Endothelial cell of umbilical vein (primary cell): ENCODE measurements at places on chromosomes 2 and 18. TPM values are rescaled to one million over a fixed set of nuclear protein-coding genes. Genes with fewer than 3 reads are reported as not detected.
A peak's percentile ranks its signal among the peaks of the same experiment; 100 is the strongest.

- DNase-seq = no peak
Observed at GRCh38 chr2:152456262-152456661, 121.3 kb downstream of the FMNL2 start.

GRCh38 chr2:85800586-85800985 is 46.8 kb downstream of the ATOH8 start:
- no peak for DNase-seq

The TXNDC2 gene
- not detected in 2 replicates for total RNA-seq

- no peak for DNase-seq
Observed at GRCh38 chr2:230873661-230874401, 9.1 kb downstream of the ITM2C start.

The TCF23 gene
- not detected in 2 replicates for total RNA-seq

The ZNF521 gene
- total RNA-seq = 166 and 168 TPM in 2 replicates

The ACTG2 gene
- total RNA-seq = not detected in 2 replicates

GRCh38 chr2:220090050-220090449 is 462.6 kb downstream of the SLC4A3 start:
- DNase-seq = no peak

The TEX44 gene
- not detected in 2 replicates for total RNA-seq

GRCh38 chr2:117855886-117856285 is 41.4 kb downstream of the DDX18 start:
- no peak for DNase-seq

DNA sequence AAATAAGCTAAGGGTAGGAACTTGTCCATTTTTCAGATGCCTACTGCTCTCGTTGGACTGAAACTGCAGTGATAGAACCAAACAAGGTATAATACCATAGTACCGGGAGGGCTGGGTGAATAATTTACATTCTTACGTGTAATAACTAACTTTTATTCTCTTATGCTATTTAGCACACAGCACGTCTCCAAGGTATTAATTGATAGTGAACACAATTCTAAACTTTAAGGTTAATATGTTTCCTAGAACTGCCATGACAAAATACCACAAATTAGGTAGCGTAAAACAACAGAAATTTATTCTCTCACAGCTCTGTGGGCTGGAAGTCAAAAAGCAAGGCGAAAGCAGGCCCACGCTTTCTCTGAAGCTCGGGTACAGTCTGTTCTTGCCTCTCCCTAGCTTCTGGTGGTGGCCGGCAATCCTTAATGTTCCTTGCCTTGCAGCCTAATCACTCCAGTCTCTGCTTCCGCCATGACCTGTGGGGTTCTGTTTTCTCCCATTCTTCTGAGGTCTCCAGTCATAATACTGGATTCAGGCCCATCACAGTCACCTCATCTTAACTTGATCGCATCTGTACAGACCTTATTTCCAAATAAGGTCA is 5.6 kb upstream of the BCL2 start:
- DNase-seq = no peak

The CD8B gene
- total RNA-seq = not detected in 2 replicates

DNA sequence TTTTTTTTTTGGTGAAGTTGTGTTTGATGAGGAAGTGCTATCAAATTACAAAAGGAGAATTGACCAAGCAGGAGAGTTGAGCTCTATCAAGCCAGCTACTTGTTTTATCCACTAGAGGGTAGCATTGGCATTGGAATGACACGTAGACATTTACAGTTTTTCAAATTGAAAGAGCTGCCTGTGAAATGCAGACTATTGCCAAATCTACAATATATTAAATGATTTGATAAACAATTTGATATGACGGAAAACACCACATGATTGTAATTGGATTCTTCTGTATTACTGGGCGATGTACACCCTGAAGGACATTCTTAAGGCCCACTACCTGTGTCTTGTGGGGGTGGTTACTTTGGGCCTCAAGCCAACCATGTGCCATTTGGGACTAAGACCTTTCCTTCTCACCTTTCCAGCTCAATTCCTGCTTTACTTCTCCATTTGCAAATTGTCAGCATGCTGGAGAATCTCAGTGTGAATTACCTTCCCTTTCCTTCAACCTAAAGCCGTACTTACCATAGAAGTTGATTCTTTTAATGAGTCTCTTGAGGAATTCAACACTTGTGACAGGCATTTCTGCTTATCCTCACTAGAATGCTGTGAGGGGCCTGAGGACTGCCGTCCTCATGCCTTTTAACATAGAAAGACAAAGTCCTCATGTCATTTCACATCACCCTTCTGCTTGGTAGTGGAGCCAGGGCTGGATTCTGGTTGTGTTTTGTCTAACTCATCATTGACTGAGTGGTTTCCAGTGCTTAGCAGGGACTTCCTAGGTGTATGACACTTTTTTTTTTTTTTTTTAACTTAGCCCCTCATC is 134.8 kb upstream of the THUMPD2 start:
- DNase-seq = peak; percentile 71

The KDM3A gene
- total RNA-seq = 29.5 and 35.4 TPM in 2 replicates

The VWC2L gene
- not detected in 2 replicates for total RNA-seq

DNA sequence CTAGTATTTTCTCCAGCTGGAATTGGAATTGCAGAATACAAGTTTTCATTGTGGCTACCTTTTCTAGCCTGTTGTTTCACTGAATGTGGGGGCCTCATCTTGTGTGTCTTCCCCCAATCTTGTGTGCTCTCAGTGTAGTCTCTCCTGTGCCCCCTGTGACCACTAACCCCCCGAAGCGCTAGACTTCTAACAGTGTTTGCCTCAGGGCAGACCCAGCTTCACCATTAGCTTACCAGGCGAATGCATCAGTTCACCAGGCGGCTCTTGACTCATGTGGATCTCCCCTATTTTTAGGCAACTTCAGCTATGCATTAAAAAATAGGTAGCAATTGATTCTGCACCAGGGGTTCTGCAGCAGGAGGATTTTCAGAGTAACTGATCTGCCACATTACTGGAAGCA is 376.2 kb upstream of the MEIS1 start:
- no peak for DNase-seq

GRCh38 chr2:85248773-85249509 is 78.8 kb downstream of the TGOLN2 start:
- DNase-seq = peak; percentile 72

DNA sequence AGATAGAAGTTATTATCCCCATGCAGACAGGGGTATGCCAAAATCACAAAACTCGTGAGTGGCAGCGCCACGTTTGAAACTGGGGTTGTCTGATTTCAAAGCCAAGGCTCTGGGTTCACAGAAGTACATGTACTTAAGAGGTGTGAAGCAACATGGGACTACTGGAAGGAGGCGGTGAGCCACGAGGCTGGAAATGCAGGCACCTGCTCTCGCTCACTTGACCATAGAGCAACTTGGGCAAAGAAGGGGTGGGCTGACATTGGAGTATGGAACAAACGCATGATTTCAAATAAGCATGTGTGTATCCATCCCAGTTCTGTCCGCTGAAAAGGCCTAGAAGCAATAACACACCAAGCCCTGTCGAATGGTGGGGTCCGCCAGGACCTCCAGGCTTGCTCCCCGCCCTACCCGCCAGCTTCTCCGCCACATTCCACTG is 593 bp upstream of the ACTR2 start:
- no peak for DNase-seq

- no peak for DNase-seq
Observed at GRCh38 chr2:170711196-170711773, 3.9 kb upstream of the SP5 start.

GRCh38 chr18:2932247-2933181 is 80.4 kb downstream of the LPIN2 start:
- peak; percentile 64 for DNase-seq

GRCh38 chr2:202171241-202171825 is 67.1 kb downstream of the SUMO1 start:
- peak; percentile 21 for DNase-seq

DNA sequence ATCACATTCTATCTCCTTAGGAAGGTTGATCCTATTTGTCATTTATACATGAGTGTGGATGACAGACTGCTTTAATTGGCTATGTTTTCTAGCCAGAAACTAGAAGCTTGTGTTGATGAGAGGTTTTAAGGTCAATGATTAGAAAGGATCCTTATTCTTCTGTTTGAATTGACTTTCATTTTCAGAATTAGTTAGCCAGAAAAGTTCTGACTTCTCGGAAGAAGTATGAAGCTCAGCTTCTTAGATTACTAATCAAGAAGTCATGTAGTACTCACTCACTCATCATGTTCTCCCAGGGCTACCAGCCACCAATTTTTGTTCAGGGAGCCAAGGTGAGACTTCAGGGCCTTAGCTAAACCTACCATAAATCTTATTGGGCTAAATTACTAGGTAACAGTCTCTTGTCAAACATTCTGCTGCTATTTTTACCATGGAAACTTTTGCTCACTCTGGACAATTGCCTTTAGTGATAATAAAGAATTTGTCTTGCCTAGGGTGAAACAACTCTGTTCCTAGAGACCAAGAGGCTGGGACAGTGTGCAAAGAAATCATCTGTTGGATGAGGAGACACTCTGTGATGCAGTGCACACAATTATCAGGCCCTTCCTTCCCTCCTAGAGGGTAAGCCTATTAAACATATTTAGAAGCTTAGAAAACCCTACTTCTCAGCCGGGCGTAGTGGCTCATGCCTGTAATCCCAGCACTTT is 111.6 kb upstream of the DNMT3A start:
- DNase-seq = no peak

- no peak for DNase-seq
Observed at GRCh38 chr18:58527952-58528287, 101.0 kb downstream of the ALPK2 start.

The RND3 gene
- total RNA-seq = 132 and 158 TPM in 2 replicates

DNA sequence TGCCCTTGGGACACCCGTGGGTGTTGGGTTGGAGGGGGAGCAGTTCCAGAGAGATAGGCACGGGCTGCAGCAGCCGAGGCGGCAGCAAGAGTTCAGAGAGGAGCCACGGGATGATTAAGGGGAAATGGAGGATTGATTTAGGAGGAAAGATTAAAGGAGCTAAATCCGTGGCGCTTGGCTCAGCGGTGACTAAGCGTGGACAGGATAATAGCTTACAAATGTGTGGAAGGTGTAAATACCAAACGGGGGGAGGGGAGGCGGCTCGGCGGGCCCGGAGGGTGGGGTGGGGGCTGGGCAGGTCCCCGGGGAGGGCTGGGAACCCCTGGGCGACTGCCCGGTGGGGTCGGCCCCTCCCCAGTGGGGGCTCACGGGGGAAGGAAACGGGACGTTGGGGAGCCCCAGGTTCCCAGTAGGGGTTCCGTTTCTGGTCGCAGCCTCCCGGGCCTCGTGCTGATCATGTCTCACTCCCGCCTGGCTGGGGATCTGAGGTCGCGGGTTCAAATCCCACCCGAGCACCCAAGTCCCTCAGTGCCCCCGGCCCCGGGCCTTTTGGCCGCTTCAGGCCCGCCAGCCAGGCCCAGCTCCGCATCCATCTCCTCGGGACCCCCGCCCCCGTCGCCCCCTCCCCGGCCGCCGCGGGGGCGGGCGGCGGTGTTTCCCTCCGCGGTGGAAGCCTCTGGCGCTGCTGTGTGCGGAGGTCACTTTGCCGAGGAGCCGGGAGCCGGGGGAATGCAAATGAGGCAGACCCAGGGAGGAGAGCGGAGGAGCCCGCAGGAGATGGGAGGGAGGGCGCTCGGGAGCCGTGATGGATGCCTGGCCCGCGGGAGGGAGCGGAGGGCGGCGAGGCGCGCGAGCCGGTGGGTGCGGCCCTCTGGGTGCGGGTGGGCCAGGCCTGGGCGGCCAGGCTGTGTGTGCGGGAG is 8.1 kb downstream of the ASIC4 start:
- DNase-seq = no peak

GRCh38 chr2:238256594-238257104 is 16.8 kb upstream of the HES6 start:
- DNase-seq = peak; percentile 80

The ABCB11 gene
- 0.44 and 0.58 TPM in 2 replicates for total RNA-seq

DNA sequence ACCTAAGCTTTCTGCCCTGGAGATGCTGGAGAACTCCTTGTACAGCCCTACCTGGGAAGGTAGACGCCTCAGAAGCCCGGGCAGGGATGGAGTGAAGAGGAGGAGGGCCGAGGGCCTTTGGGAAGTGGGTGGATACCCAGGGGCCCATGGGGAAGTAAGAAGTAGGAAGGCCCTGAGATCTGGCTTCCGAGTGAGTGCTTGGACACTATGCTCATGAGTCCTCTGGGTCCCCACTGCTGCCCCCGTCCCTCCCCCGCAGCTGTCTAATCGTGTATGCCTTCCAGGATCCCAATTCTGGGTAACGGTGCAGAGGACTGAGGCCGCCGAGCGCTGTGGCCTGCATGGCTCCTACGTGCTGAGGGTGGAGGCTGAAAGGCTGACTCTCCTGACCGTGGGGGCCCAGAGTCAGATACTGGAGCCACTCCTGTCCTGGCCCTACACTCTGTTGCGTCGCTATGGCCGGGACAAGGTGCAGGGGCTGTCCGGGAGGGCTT is 1.1 kb downstream of the DOK1 start:
- no peak for DNase-seq

DNA sequence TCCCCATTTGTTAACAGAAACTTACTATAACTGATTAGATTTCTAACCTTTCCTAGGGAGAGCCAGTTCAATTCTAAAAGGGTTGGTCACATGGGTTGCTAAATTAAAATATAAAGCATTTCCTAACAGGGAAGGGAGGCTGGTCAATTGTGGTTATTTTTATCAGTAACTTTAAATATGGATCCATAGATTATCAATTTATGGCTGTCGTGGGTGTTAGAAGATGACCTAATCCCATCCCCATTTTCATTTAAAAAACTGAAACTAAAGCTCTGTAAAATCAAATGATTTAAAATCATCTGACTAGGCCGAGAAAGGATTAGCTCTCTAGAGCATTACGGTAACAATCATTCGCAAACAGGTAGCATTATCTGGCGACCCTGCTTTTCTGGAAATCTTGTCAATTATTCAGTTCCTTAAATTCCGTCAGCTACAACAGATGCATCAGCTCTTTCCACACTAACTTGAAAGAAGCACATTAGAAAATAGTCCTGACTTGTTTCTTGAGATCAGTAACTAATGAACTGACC is 953 bp upstream of the HNRNPA3 start:
- peak; percentile 22 for DNase-seq

- DNase-seq = peak; percentile 21
Observed at GRCh38 chr2:200615247-200615646, 29.4 kb downstream of the AOX1 start.

- DNase-seq = no peak
Observed at GRCh38 chr18:49112031-49112430, 161.3 kb upstream of the SMAD7 start.

The NPAS2 gene
- 34.4 and 53.9 TPM in 2 replicates for total RNA-seq
